NCI-H1105 (cell line): ENCODE measurements at places on chromosomes 2 and 18.

DNA sequence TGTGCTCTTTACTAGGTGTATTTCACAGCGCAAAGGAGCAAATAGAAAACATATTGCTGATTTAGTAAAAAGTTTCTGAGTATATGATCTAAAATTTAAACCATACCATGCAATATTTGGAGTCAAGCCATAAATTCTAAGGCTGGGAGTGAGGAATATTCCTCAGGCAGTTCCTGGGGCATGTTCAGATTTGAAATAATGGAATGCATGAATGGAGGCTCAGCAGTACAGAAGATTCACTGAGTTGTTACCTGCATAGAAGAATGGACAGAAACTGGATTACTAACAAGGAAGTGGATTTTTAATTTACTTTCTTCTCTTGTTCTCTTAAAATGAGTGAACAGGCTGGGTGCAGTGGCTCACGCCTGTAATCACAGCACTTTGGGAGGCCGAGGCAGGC, 441.0 kb upstream of the MAP2 start:
- no peak for DNase-seq

GRCh38 chr18:45733535-45733934, 9.6 kb downstream of the SLC14A1 start:
- DNase-seq: no peak

- no peak for DNase-seq
Observed at GRCh38 chr2:130390460-130391057, 34.7 kb downstream of the PTPN18 start.

DNA sequence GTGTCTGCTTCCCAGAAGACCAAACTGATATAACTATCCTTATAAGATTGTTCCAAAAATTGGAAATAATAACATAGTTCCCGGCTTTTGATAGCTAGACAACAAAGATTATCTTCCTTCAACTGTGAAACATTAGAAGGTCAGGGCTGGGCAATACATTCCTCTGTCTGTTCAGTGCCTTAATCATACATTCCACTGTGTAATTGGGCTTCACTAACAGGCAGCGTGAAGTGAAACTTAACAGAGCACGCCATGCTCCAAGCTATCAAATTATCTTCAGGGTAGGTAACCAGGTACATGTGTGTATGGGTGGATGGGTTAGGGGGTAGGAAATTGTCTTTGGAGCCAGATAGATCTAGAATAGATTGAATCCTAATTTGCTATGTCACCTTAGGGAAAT, 23.5 kb upstream of the ARL5A start:
- no peak for DNase-seq

GRCh38 chr2:226131299-226131784, 668.3 kb downstream of the IRS1 start:
- no peak for DNase-seq

GRCh38 chr2:205539603-205540002, 142.7 kb upstream of the NRP2 start:
- DNase-seq: no peak

DNA sequence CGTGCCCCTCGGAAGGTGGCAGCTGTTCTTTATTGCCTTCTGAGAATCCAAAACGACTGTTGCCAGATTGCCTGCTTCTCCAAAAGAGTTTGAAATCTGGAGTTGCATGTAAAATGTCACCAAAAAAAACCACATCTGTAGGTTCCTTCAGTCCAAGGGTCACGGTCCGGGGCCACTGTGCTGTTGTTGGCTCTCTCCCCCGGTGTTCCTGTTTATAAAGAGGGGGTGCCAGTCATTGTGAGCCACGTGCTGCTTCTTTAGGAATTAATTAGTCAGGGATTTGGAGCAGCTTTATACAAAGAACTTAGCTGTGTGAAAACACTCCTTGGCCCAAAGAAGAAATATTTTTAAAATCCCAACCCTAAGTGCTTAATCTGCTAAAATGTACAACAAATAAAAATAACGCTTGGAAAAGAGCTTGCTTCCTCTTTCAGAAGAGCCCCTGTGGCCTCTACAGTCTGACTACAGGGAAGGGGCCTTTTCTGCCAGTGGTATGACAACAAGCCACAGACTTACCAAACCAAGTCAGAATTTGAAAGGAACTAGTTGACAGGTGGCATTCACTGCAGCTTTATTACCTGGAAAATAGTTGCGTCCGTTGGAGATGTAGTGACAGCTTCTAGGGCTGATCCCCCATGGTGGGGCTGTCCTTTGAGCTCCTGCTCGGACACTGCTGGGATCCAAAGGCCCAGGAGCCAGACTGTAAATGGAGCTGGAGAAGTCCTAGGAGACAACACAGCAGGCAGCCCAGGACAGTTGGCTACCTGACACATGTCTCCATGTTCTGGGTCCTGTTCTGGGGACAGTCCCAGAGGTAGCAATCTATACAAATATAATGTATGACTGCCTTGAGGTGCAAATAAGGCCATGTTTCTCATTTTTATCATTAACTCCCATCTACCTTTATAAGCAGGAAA, 84.5 kb upstream of the SLC1A4 start:
- no peak for DNase-seq

- no peak for DNase-seq
Observed at GRCh38 chr2:1394709-1395408, 18.4 kb upstream of the TPO start.
